AG10803 (cell line): ENCODE measurements at places on chromosomes 2 and 18.

- no peak for DNase-seq
Observed at GRCh38 chr2:164187121-164187520, 434.2 kb downstream of the GRB14 start.

DNA sequence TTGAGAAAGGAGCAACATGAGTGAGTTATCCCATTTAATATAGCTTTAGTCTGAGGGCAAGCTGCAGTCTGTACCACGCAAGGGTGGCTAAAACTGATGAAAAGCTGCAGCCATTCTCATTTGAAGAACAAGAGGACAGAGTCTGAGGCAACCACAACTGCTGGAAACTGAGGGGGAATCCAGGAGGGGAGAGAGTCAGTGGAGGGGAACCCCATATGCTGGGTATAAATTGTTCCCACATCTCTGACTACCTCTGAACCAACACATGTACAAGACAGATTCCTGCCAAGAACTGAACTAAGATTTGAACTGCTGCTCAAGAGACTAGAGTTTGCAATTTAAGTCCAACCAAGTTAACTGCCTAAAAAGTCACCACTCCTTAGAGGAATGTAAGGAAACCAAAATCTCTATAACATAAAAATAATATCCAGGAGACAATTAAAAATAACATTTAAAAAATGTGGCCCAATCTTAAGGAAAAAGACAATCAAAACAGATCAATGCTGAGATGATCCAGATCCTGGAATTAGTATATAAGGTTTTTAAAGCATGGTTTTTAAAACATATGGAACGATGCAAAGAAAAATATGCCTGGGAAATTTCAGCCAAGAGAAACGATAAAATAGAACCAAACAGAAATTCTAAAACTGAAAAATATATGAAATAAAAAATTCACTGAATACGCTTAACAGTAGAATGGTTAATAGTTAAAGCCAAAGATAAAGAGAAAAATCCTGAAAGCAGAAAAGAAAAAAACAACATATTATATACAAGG is 11.2 kb downstream of the CWC22 start:
- no peak for DNase-seq

DNA sequence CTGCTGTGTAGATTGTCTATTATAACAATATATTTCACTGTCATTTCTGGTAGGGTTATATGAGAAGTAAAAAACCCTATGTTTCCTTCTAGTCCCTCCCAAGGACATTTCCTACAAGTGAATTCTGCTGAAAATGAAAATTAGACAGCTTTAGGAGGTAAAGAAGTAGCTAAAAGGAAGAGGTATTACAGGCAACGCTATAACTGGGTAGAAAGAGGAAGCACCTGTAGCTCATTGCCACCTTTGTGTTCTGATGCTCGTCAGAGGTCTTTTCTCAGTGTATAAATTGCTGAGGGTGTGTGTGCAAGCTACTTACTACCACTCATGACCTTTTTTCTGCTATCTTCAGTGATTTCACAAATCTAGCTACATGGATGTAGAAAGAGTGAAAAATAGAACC is 1.4 kb downstream of the DNAJC10 start:
- no peak for DNase-seq

GRCh38 chr18:37514953-37515352 is 50.6 kb downstream of the CELF4 start:
- no peak for DNase-seq

DNA sequence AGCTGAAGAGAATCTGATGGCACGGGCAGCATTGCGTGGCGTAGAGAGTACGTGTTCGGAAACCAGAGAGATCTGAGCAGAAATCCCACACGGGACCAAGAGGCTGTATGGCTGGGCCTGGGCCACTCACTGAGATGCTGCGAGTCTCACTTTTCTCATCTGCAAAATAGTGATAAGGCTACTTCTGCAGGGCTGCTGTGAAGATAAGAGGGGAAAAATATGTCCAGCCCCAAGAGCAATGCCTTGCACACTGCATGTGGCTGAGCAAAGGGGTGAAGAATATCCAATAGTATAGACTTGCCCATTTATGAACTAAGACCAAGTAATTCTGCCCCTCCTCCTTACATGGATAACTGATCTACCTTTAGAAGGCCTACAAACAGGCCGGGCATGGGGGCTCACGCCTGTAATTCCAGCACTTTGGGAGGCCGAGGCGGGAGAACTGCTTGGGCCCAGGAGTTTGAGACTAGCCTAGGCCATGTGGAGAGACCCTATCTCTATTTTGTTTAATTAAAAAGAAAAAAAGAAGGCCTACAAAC is 3.1 kb downstream of the FECH start:
- DNase-seq = no peak

- DNase-seq = peak; percentile 84
Observed at GRCh38 chr2:39521876-39522517, 84.9 kb upstream of the MAP4K3 start.

DNA sequence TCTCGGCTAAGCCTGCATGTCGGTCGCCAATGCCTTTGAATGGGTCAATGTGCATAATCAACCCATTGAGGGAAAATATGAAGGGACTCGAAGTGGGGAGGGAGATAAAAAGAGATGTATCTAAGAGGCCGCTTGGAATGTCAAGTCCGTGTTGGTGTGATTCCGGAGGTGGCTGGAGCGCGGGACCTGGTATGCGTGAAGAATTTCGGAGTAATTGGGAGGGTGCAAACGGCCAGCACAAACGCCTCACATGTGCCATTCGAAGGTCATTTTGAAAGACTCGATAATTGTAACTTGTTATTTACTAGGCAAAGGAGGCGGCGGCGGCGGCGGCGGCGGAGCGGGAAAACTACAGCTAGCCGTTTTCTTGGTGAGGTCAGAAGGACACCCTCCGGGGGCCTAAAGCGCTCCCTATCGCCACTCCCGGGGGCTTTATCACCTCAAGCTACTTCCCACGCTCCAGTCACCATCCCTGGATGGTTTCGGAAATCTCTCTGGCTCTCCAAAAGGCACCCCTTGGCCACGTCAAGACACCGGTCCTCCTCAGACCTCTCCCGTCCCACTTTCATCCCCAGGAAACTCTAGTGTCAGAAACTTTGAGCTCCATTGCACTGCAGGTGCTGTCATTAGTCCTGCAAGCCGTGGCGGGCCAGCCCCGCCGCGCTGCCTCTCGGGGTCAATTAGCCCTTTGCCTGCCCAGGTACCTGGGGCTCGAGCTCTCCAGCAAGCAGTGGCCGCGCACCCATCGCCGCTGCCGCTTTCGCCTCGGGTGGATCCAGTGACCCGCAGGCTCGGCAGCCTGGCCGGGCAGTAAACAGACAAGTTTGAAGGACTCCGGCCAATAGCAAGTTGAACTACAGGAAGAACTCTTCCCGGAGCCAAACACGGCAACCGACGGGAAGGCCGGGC is 1.5 kb downstream of the ERBB4 start:
- no peak for DNase-seq

DNA sequence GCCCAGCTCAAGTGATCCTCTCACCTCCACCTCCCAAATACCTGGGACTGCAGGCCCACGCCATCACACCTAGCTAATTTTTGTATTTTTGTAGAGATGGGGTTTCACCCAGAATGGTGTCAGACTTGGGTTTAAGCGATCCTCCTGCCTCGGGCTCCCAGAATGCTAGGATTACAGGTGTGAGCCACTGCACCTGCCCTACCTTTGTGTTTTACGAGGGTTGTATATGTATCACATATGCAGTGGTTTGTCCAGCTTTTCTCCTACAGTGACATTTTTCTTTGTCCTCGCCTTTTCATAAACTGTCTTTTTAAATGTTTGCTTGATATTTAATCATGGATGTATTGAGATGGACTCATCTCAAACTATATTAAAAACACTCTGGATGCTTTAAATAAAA is 38.5 kb downstream of the AGAP1 start:
- no peak for DNase-seq

DNA sequence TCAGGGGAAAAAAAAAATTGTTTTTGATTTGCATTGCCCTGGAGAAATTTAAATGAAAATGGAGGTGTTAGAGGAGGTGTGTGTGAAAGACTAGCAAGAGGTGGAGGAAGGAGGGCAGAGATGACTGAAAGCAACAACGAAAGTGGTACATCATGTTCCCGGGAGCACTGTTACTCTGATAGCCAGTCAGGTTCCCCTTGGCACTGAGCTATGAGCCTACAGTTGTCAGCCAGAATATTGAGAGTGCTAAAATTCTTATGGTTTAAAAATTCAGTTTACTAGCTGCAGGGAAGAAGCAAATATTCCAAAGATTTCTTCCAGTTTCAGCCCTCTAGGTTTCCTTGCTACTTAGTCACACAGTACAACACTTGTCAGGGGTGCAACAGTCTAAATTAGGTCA is 366.7 kb upstream of the DLGAP1 start:
- no peak for DNase-seq

- DNase-seq = no peak
Observed at GRCh38 chr2:233140077-233140585, 80.0 kb downstream of the INPP5D start.

GRCh38 chr18:78165525-78165924 is 814.1 kb upstream of the SALL3 start:
- no peak for DNase-seq

GRCh38 chr18:39781565-39781964 is 2173.5 kb upstream of the PIK3C3 start:
- no peak for DNase-seq

DNA sequence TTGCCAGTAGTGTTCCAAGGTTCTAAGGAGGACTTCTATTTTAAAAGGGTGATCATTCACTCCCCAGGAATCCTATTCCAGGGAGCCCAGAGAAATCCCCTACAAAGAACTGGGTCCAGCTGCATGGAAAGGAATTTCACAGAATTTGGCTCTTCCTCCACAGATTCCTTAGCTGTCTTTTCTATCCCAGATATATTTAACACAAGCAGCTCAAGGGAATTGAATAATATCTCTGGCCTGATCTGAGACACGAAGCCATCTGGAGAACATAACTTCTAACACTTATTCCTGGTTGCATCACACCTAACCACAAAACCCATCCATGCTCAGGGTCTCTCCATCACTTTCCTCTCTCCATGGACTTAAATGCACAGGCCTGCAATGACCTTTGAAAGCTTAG is 306.7 kb upstream of the ACVR2A start:
- DNase-seq = peak; percentile 96

- DNase-seq = peak; percentile 100
Observed at GRCh38 chr2:207258263-207258991, 92.7 kb upstream of the KLF7 start.

DNA sequence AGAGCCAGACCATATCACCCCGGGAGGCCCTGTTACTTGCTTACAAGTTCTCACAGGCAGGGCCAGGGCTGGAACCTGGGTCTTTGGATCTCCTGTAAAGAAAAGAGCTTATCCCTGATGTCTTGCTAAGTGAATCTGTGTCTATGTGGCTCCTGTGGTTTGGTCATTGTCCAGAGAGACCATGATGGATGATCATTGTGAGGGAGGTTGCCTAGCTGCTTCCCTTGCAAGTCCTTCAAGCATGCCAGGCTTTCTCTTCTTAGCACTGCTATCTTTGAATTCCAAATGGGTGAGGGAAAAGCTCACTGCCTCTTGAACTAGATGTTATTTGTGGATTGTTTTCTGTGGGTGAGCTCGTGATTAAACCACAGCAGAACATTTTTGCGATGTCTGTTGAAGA is 151.6 kb downstream of the FSHR start:
- DNase-seq = peak; percentile 82

DNA sequence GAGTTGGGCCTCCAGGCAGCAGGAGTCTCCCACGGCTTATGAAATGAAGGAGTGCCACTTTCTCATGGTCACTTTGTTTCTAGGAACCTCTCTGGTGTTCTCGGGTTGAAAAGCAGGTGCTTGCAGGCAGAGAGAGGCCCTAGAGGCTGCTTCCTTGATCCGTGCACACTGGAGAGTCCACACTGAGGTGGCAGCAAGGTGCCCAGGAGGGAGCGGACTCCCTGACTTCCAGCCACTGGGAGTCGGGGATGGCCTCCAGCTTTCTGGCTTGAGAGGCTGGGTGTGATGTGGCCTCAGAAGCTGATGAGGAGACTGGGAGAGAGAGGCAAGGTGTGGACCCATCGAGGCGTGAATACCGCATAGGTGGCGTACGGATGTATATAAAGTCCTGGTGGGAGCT is 221.8 kb downstream of the AGAP1 start:
- no peak for DNase-seq

DNA sequence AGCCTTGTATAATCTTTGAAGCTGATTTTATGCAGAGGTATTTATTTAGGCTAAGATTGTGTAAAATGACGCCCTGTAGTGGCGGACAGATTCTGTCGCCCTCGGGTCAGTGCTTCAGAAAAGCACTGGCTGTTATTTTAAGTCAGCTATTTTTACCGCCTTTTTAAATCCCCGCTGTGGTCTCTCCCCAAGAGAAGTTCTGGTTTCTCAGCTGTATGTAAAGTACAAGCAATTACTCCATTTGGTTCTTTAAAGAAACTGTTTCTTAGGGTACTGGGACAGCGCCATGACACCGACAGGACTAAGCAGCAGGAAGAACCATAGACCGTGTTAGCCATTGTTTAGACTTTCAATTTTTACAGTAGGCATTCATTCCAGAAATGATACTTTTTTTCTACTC is 65.0 kb downstream of the UGGT1 start:
- DNase-seq = no peak

DNA sequence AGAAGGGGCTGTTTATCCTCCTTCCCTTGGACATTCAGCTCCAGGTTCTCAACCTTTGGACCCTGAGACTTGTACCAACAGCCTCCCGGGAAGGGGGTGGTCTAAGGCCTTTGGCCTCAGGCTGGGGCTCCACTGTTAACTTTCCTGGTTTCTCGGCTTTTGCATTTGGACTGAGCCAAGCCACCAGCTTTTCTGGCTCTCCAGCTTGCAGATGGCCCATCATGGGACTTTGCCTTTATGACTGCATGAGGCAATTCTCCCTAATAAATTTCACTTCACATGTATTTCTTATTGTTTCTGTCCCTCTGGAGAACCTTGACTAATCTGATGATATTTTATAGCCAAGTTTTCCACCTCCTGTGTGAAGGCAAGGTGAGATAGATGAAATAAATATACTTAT is 180.8 kb downstream of the PPP1R1C start:
- DNase-seq = no peak

- no peak for DNase-seq
Observed at GRCh38 chr2:217928324-217929181, 74.2 kb downstream of the TNS1 start.

GRCh38 chr2:47509250-47509649 is 106.3 kb downstream of the MSH2 start:
- no peak for DNase-seq

DNA sequence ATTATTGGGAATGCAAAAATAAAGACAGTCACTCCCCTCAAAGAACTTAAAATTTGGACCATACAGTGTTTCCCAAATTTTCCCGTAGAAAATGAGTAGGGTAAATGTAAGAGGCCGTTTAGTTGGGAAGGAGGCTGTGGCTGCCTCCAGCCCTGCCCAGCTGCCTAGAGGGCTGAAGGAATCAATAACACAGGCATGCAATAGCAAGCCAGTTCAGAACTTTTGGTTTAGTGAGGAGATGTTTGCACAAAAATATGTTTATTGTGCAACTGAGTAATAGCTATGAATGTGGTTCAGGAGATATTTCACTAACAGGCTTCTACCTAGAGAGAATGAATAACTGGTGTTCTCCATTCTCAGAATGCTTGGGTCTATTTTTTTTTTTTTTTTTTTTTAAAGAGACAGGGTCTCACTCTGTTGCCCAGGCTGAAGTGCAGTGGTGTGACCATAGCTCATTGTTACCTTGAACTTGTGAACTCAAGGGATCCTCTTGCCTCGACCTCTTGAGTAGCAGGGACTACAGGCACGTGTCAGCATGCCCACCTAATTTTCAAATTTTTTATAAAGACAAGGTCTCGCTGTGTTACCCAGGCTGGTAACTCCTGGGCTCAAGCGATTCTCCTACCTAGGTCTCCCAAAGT is 23.6 kb downstream of the UGP2 start:
- DNase-seq = peak; percentile 88

GRCh38 chr2:219444566-219445091 is 10.0 kb downstream of the SPEG start:
- no peak for DNase-seq
